Activated T-helper 9 cell treated with anti-CD3 and anti-CD28 coated beads, Interleukin-2, amount 50 U/mL, for 16 hours (primary cell): ENCODE measurements at places on chromosomes 4 and X.
A peak's percentile ranks its signal among the peaks of the same experiment; 100 is the strongest.

GRCh38 chr4:71683309-71683708 lies 100.6 kb downstream of the GC start:
- no peak for DNase-seq

GRCh38 chrX:39204945-39205344 lies 403.7 kb downstream of the MID1IP1 start:
- no peak for DNase-seq

- no peak for DNase-seq
Observed at GRCh38 chrX:103552236-103552635, 32.9 kb upstream of the RAB40A start.

DNA sequence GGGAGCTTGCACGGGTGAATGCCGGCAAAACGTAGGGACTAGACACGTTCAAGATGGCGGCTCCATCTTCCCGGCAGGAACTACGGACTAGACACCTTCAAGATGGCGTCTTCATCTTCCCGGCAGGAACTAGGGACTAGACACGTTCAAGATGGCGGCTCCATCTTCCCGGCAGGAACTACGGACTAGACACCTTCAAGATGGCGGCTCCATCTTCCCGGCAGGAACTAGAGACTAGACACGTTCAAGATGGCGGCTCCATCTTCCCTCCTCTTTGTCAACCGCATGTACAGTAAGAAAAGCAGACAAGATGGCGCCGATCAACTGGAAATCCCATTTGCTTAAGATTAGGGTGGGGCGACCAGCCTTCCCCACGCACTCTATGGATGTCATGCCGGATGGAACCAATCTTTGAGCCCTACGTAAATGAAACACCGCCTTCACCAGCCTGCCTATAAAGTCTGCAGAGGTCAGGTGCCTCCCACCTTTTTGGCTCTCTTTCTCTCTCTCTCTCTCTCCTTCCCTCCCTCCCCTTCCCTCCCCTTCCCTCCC lies 222.4 kb downstream of the CRLF2 start:
- peak; percentile 68 for DNase-seq

DNA sequence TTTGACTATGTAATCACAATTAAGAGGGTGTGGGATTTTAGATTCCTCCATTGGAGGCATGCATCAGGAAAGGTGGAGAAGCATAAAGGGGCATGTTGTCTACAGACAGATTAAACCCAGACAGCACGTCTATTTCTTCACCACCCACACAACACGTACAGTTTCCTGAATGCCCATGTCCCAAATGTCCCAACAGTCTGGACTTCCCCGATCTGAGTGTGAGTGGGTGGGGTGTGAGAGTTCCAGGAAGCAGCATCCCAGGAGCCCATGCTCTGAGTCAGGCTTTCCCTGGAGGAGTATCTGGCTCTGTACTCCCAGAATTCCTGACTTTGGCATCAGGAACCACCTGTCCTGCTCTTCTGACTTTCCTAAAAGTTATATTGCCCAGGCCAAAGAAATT lies 30.8 kb upstream of the NDP start:
- DNase-seq: no peak

DNA sequence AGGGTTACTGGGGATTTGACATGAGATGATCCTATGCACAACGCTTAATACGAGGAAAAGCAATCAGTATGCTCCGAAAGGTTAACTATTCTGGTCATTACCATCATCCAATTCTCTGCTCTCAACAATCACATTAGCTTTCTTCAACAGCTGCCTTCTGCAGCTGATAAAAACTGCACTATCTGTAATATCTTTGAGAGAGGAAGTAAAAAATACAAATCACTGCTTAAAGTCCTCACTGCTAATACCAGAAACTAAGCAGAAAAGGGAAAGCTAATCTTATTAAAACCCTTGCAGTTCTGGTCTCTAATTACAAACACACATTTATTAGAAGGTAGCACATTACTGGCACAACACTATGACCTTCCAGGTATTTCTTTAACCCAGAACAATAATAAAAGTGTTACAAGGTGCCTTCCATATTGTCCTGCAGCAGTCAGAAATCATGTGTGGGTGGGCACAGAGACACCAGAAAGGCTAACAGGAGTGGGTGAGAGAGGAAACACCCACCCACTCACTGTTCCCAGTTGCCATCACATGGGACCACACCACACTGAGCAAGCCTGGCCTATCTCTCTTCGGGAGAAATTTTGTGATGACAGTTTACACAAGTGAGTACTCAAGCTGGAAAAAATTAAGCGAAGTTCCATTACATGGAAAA lies 71.0 kb downstream of the RELL1 start:
- DNase-seq: no peak

DNA sequence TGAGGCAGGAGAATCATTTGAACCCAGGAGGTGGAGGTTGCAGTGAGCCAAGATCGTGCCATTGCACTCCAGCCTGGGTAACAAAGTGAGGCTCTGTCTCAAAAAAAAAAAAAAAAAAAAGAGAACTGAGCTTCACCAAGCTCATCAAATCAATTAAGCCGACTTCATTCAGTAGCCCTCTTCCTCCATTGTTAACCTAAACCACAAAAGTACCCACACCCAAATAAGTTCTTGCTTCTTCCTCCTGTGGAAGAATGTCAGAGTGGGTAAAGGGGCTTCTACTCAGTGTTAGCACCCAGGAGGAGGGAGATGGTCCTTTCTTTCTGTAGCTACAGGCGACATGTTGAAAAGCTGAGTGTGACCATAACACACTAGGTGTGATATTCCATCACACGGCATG lies 58.6 kb upstream of the CHRNA9 start:
- DNase-seq: no peak

DNA sequence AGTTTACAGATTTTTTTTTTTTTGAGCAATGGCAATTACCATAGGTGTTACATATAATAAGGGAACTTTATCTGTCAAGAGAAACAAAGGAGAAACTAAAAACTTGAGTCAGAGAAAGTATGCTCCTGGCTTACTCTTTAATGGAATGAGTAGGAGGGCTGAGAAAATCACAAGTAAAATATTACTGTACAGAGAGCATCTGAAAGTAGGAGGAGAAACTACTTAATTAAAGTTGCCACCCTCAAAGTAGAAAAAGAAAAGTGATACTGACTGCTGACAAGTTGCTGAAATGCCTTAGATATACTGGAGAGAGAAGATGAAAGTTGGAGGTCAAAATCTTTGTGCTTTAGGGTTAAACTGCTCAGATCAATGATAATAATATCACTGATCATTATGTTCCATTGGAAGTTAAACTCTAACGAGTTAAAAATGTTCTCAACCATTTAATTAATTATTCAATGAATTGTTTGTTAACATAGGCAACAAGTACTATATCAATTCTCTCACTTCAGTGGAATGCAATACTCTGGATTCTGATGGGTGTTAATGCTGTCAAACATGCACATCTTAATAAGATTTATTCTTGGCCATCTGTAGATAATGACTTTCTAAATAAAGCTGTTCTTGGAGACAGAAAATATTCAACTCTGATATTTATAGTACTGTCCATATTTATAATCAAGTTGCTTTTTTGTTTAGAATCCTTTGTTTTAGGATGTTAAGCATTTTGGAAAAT lies 61.2 kb upstream of the CAMK2D start:
- DNase-seq: no peak

- peak; percentile 10 for DNase-seq
Observed at GRCh38 chrX:65821721-65822496, 154.5 kb downstream of the MSN start.

DNA sequence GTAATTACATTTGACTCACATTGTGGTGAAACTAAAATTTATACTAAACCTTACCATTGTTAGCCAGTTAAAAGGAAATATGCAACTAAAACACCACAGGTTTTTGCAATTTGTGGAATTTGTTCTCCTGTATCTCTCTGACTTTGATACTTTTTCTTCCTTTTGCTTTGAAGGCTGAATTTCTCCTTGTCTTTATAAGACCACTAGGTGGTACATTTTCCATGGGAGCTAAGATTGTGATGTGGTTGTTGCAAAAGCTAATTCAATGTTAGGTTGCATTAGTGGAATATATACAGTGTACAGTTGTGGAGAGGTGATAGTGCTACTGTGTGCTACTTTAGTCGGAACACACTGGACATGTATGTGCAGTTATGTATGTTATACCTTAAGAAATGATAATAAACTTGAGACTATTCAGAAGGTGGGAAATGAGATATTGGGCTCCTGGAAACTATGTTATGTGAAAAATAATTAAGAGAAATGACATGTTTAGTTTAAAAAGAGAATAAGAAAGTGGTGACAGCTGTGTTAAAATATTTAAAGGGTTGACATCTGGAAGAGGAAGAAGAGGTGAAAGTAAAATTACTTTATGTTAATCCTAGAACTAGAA lies 70.3 kb downstream of the ARL9 start:
- no peak for DNase-seq

DNA sequence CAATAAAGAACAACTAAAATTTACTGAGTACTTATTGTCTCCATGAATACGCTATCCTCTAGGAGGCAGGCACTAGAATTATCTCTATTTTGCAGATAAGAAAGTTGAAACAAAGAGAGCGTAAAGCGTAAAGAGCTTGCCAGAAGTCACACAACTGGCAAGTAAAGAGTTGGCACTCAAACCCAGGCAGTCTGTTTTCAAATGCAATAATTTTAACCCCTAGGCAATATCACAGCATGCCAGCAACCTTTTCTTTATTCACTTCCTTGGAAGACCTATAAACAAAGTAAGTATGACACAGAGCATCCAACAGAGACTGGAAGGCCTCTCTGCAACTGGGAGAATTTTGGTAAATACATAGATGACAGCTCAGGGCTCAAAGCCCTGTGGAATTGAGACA lies 23.2 kb upstream of the AMELX start:
- no peak for DNase-seq

DNA sequence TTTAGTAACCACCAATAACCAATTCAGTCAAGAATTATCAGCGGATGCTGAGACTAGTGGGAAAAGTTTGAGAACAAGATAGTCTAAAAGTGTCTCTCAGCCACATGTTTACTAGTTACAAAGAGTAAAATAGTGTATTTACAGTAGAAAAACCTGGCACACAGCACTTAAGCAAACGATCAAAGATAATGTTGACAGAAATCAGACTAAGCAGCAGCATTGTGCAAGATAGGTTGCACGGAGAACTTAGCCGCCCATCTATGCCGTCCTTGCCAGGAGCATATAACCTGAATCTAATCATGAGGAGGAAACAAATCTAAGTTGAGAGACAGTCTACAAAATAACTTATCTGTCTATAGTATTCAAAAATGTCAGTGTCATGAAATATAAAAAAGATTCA lies 35.3 kb downstream of the KLHL5 start:
- DNase-seq: no peak

DNA sequence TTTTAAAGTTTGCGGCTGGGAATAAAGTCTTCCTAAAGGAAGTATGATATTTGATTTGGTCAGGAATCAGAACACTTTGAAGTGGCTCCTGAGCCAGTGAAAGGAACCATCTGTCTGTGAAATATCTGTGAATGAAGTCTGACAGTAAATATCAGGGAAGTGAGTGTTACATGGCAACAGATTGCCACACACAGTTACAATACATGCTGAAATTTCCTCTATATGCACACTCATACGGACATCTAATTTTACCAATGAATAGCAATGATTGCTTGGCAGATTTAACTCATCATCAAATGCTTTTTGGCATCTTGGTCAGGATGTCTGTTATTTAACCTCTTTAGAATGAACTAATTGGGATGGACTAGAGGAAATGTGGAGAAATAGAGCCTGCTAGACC lies 1023.8 kb downstream of the FAT4 start:
- no peak for DNase-seq
